HepG2 (cell line): ENCODE measurements at places on chromosomes 7 and 10. TPM values are rescaled to one million over a fixed set of nuclear protein-coding genes. Genes with fewer than 3 reads are reported as not detected.

MKX gene
- not detected in 2 replicates for total RNA-seq

TMEM26 gene
- total RNA-seq, result not detected in 2 replicates

BUD31 gene
- 79.1 and 101 TPM in 2 replicates for total RNA-seq

MACROH2A2 gene
- total RNA-seq, result 41.6 and 43.1 TPM in 2 replicates

TLX1 gene
- total RNA-seq, result 0.07 TPM in 2 replicates

MYH16 gene
- total RNA-seq, result 0.15 and 0.20 TPM in 2 replicates

SPDYE11 gene
- total RNA-seq, result not detected in 2 replicates

ANKRD1 gene
- 19.4 and 26.4 TPM in 2 replicates for total RNA-seq

DNA sequence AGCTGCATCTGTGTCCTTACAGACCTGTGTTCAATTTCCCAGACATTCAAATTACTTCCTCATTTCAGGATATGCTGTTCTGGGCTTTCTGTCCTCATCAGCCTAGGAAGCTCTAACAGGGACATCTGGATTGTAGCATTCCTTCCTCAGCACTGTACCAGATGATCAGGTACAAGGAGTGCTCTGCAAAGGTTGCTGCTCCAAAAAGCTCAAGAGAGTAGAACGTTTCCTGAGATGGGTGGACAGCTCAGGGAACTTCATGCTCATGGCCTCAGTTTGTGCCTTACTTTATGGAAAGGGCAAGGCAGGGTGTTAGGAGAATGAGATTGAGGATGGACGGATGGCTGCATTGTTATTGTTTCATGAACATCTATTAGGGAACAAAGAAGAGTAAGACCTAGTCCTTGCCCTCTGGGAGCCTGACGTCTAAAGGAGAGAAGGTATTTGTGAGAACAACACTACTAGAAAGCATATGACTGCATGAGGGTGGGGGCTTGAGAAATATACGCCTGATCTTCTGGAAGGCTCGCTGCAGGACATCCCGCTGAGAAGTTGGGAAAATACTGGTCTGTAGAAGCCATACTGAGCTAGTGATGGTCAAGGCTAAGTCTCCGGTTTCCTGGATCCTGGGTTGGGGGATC lies 10.5 kb upstream of the ZNF212 start:
- H3K36me3 ChIP-seq, result peaks cover 14% of the 10 kb centered on the region; the same call in 1 of the 3 replicates
- H3K4me3 ChIP-seq, result no peak overlapping the region
- H3K27ac ChIP-seq, result no peak overlapping the region
- no peak for DNase-seq

DNA sequence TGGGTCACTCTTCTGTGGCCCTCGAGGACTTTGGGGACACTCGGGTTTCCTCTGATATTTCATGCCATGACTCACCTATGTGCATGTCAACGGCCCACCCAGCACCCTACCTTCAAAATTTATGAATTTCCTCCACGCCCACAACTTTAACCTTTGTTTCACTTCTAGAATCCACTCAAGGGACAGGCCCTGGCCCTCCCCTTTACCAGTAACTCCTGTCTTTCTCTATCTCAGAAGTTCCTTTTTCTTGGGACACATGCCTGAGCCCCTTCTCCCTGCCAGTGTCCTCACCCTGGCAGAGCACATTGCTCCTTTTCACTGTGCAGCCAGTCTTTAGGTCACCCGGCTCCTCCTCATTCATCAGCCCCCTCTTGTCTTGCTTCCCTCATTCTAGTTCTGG lies 282.5 kb upstream of the KLF6 start:
- H3K4me1 ChIP-seq, result no peaks in the 10 kb centered on the region
- H3K36me3 ChIP-seq, result no peaks in the 10 kb centered on the region
- H3K4me3 ChIP-seq, result no peak overlapping the region
- H3K27ac ChIP-seq, result no peak overlapping the region

GRCh38 chr10:100745882-100746783 lies 751 bp downstream of the PAX2 start:
- no peaks in the 10 kb centered on the region for H3K36me3 ChIP-seq
- no peak overlapping the region for H3K27ac ChIP-seq
- no peak overlapping the region; the same call in 1 of the 2 replicates for H3K4me3 ChIP-seq
- H3K27me3 ChIP-seq, result peaks cover 94% of the 10 kb centered on the region

GRCh38 chr10:49353895-49354566 lies 41.9 kb downstream of the DRGX start:
- H3K4me3 ChIP-seq, result no peak overlapping the region
- no peaks in the 10 kb centered on the region for H3K36me3 ChIP-seq
- H3K4me1 ChIP-seq, result no peaks in the 10 kb centered on the region
- DNase-seq, result no peak

- no peak for DNase-seq
- H3K27ac ChIP-seq, result no peak overlapping the region
- no peak overlapping the region for H3K4me3 ChIP-seq
- no peaks in the 10 kb centered on the region for H3K4me1 ChIP-seq
- H3K27me3 ChIP-seq, result no peaks in the 10 kb centered on the region; the same call in 1 of the 2 replicates
- H3K36me3 ChIP-seq, result no peaks in the 10 kb centered on the region
Observed at GRCh38 chr10:29922892-29923291, 136.5 kb downstream of the JCAD start.

- no peak for DNase-seq
- no peak overlapping the region for H3K4me3 ChIP-seq
- no peaks in the 10 kb centered on the region for H3K36me3 ChIP-seq
- no peaks in the 10 kb centered on the region for H3K4me1 ChIP-seq
Observed at GRCh38 chr7:31497516-31497915, 16.4 kb upstream of the ITPRID1 start.

- H3K36me3 ChIP-seq, result no peaks in the 10 kb centered on the region
- H3K27me3 ChIP-seq, result no peaks in the 10 kb centered on the region
- H3K27ac ChIP-seq, result no peak overlapping the region
- H3K4me3 ChIP-seq, result no peak overlapping the region
- DNase-seq, result no peak
Observed at GRCh38 chr10:77463967-77464745, 173.5 kb downstream of the KCNMA1 start.

GRCh38 chr10:51288511-51288910 lies 214.2 kb downstream of the PRKG1 start:
- no peaks in the 10 kb centered on the region for H3K27me3 ChIP-seq
- DNase-seq, result no peak
- no peaks in the 10 kb centered on the region for H3K4me1 ChIP-seq
- H3K36me3 ChIP-seq, result no peaks in the 10 kb centered on the region
- H3K27ac ChIP-seq, result no peak overlapping the region

- no peak for DNase-seq
- H3K36me3 ChIP-seq, result no peaks in the 10 kb centered on the region
- H3K27me3 ChIP-seq, result no peaks in the 10 kb centered on the region
- no peak overlapping the region for H3K27ac ChIP-seq
Observed at GRCh38 chr7:116940689-116941370, 12.5 kb upstream of the ST7 start.

GRCh38 chr7:102463841-102464576 lies 654 bp downstream of the ALKBH4 start:
- DNase-seq, result no peak
- peak overlapping the region; percentile 94 for H3K4me3 ChIP-seq
- 0 out of 3 replicates have a peak, but pooled peaks cover 4% of the 10 kb centered on the region for H3K36me3 ChIP-seq

DNA sequence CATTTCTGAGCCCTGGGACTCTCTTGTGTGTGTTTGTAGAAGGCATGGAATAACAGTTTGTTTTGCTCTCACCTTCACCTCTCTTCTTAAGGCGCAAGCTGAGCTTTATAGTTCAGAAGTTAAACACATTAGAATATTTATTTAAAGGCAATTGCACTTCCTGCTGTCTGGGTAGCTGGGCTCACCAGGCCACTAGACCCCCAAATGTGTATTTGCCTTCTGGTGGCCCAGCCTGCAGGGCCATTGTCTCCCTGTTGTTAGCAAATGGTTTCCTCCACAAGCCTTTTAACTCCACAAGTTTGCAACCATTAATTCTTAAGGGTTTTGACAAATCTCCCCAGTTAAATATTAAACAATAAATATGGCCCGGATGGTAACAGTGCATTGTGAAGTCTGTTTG lies 31.1 kb upstream of the NEUROD6 start:
- H3K4me1 ChIP-seq, result no peaks in the 10 kb centered on the region
- no peak overlapping the region for H3K27ac ChIP-seq
- no peaks in the 10 kb centered on the region for H3K27me3 ChIP-seq
- no peak overlapping the region for H3K4me3 ChIP-seq
- no peaks in the 10 kb centered on the region for H3K36me3 ChIP-seq

DNA sequence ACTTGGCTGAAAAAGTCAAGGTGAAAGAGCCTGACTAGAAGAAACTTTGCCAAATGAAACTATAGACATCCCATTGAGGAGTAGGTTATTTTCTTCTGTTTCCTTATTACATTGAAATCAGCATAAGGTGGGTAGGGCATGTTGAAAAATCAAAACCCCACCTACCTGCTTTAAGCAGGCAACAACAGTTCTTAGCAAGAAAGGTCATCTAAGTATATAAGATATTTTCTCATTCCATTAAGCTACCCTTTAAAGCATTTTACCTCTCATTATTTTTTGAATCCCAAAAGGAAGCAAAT lies 30.8 kb downstream of the ACADSB start:
- no peak for DNase-seq
- peak overlapping the region; percentile 28 for H3K27ac ChIP-seq
- H3K36me3 ChIP-seq, result peaks cover 19% of the 10 kb centered on the region
- H3K4me1 ChIP-seq, result peaks cover 18% of the 10 kb centered on the region
- H3K4me3 ChIP-seq, result no peak overlapping the region
- no peaks in the 10 kb centered on the region for H3K27me3 ChIP-seq
